Midbrain (tissue), 1 donor: ENCODE measurements at places on chromosomes 12 and 14.

DNA sequence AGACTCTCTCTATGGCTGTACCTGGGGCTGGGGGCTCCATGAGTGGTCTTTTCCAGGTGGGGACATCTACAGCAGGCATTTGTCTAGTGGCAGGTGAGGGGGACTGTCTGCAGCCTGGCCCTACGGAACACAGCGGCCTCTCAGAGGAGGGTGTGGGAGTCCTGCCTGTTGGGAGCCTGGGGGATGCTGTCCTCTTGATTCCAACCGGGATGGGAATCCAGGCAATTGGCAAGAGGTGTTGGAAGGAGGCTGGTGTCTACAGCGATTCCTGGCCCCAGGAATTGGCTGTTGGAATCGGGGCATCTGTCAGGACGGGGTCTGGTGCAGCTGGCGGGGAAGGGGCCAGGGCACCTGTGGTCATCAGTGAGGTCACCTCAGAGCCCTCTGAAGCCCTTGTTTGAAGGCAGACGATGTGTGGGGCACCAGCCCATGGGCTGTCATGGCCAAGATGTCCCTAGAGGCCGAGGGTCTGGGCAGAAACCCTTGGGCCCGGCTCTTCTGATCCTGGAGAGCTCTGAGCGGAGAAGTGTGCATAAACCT, 386.3 kb downstream of the TMEM121 start:
- no peak for DNase-seq

- DNase-seq = peak; percentile 74
Measured at GRCh38 chr14:32075672-32076277, 1.3 kb upstream of the ARHGAP5 start.

GRCh38 chr14:100825713-100826331, at the start of gene MEG3:
Gene MEG3 (plus strand): TSS chr14:100826118.
- DNase-seq = peak; percentile 21

DNA sequence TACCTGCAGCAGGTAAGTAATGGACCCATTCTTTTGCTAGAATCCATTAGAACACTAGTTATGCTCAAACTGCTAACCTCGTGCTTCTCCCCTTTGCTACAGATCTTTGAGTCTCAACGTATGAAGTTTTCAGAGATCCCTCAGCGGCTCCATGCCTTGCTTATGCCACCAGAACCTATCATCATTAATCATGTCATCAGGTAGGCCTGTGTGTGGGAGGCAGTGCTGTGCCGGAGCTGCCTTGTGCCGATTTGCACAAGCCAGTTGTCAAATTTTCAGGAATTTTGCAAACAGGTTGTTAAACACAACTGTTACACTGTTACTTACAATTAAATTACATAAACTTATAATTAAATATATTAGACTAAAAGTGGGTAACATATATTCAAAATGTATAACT, 5.2 kb downstream of the SMARCD1 start:
- DNase-seq = no peak

- DNase-seq = peak; percentile 14
Measured at GRCh38 chr12:43835264-43835655, 621 bp upstream of the TMEM117 start.

DNA sequence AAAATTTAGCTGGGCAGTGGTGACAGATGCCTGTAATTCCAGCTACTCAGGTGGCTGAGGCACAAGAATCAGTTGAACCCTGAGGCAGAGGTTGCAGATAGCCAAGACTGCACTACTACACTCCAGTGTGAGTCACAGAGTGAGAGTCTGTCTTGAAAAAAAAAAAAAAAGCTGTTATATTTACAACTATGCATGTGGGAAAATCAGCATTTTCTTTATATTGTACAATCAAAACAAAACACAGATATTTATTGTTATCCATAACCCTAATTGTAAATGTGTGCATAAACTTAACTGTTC, 12.5 kb downstream of the C1R start:
- DNase-seq = no peak

DNA sequence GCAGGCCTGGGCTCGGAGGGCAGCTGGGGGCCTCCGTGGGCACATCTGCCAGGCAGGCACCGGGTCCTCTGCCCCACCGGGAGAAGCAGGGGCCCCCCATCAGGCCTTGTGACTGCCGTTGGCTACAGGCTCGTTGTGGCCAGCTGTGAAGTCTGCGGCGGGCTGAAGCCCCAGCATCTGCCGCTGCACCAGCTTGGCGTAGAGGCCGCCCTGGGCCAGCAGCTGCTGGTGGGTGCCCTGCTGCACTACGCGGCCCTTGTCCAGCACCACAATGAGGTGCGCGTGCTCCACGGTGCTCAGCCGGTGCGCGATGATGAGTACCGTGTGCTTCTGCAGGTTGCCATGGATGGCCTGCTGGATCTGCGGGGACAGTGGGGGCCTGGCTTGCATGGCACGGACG, 33.9 kb upstream of the VPS37B start:
- DNase-seq = no peak

DNA sequence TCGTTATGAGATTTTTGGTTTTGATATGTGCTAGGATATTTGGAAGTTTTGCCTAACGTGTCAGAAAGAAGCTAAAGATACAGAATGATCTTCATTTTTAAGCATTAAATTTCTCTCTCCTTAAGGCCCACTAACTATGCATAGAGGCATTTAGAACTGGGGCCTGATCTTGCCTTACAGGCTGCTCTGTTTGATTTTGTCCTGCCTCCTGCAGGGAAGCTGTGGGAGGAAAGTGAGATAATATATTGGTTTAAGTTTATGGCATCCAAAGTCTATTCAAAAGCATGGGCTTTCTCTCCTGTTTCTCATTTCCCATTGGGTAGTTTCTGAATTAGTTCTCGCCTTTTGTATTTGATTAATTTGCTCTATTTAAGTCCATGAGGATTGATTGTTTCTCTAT, 250.3 kb upstream of the FBXO33 start:
- DNase-seq = no peak

- no peak for DNase-seq
Measured at GRCh38 chr12:22285846-22286245, 48.7 kb downstream of the ST8SIA1 start.

- no peak for DNase-seq
Measured at GRCh38 chr14:99280066-99280731, 8.2 kb upstream of the BCL11B start.

DNA sequence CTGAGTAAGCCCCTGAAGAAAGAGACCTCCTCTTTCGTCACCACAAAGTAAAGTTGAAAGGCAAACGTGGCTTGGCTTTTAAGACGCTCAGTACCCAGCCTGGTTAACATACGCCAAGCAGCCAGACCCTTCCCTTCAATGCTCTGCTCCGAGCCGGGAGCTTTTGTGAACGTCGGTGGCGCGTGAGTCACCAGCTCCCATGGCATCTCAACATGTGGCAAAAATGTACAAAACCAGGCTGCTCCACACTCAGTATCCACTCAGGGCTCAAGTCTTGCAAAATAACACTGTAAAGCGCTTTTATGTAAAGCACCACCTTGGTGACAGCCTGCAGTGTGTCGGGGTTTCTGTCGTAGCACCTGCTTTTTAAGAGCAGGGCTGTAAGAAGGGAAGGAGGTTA, 89.0 kb downstream of the SETD3 start:
- DNase-seq = no peak

DNA sequence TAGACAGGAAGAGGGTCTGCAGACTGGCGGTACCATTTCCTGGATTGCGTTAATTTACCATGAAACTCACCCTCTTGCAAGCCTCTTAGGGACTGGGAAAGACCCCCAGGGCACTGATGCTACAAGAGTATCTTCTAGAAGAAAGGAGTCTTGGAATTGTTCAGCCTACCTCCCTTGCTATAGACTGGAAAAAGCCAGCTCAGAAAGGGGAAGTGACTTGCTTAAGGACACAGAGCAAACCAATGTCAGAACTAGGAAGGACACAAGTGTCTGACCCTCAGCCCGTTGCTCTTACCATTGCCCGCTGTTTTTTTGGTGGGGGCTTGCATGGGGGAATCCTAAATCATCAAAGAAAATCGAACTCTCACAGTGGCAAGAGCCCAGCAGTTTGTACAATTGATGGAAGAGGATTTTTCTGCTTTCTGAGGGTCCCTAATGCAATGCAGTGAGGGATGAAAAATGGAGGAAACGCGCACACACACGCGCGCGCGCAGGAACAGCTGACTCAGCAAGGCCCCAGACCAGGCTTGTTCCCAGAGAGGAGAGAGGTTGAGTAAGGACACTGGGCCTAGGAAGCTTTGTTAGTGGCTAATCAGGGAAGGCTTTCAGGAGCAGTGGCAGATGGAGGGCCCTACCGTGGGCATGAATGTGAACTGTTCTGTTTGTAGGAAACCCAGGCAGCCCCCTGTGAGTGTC, 50.9 kb downstream of the RIN3 start:
- DNase-seq = no peak

DNA sequence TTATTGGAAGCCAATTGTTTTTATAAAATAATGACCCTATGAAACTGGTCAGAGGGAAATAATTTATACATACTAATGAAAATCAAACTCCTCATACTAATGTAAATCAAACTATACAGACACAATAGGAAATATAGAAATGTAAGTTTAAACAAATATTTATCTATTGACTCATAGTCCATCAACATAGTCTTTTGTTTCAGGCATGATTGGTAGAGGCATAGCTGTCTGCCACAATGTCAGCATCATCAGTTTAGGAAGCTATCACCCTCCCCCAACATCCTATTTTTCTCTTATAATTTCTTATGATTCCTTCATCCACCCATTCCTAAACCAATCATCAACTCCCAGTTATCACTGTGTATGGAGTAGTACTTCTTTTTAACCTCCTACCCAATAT, 117.7 kb downstream of the SLC38A6 start:
- DNase-seq = no peak

- DNase-seq = no peak
Measured at GRCh38 chr12:130201037-130201436, 38.8 kb downstream of the FZD10 start.

DNA sequence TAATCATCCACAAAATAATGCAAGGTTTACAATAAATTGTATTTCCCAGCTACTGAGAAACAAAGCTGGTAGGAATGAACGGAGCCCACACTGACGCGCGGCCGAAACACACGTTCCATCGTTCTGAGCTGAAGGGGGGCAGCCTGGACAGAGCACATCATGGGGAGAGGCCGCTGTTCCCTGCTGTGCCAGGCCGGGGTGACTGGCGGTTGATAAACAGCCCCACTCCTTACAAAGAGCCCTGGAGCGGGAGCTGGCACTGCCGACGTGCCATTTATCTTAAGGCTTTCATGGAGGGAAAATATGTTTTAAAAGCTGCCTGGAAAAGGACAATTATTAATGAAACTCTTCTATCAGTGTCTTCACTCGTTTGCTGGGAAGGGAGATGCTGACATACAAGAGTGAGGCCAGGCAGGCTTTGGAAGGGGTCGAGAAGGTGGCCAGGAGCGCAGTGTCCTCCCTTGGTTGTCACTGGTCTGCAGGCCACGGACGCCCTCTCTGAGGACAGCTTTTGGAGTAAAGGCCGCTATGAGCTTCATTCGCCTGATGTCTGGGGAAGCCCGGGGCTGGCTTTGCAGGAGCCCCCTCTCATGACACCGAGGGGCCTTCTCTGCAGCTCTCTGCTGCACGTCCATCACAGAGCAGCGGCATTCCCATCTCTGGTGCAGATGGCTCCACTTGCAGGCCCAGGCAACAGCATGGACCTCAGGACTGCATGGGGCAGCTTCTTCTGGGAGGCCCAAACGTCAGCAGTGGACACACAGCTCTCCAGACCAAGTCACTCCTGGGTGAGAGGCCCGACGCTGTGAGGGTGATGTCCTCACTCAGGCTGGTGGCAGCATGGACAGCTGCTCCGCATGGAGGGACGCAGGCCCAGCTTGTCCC, 355.3 kb upstream of the SFSWAP start:
- DNase-seq = no peak

- no peak for DNase-seq
Measured at GRCh38 chr14:98173305-98173704, 1098.7 kb downstream of the BCL11B start.

DNA sequence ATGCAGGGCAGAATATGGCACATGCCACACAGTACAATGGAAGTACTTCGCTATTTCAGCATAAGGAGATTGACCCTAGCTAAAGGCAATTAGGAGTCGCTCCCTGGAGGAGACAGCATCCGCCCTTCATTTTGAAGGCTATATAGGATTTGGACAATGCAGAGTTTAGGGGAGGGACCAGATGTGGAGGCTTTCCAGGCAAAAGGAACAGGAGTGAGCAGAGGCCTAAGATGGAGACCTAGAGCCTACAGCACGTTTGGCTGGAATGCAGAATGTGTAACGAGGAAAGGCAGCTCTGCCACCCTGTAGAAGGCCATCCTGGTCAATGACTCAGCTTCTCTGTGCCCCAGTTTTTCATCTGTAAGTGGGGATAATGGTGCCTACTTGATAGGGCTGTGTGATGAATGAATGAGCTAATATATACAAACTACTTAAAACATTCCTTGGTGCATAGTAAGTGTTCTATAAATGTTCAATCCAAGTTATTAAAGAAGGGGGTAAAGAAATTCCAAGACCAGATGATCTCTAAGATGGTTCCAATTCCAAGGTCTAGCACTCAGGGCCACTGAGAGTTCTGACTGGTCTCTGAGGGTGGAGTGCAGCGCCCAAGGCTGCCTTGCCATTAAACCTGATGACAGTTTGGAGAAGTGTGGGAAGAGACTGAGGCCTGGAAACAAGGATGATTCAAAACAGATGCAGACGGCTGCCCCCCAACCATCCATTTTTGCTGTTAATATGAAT, 54.3 kb upstream of the FRMD6 start:
- DNase-seq = no peak

DNA sequence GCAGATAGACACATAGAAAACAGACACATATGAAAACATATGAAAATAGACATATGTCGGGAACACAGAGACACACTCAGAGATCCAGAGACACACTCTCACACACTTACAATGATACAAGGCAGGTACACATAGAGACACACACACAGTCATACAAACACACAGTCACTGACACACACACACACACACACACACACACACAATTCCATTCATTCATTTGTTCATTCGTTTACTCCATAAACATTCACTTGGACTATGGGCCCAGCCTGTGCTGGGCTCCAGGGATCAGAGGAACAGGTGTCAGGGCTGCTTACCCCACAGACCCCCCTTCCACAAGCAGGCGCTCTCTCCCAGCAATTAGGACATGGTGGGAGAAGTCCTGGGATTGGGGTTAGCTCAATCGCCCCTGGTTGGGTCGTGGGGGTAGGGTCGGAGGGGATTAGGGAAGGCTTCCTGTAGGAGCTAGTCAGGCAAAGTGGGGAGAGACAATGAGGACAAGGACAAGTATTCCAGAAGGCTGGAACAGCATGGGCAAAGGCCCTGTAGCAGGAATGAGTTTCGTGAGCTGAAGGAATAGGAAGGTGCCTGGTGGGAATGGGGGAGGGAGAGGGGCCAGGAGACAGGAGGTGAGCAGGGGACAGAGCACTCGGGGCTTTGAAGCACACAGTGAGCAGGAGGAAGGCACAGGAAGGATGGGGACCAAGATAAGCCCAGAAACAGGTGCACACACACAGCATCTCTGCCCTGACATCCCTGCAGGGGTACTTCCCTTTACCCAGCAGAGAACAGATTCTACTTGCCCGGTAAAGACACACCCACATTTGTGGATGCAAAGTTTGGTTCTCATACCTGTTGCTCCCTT, 6.5 kb downstream of the RASAL1 start:
- DNase-seq = no peak
